ENCODE measurements at places on chromosomes 1 and 21.

- DNase-seq, result no peak
Measured at GRCh38 chr1:151991663-151992302, 1.9 kb downstream of the S100A10 start.

DNA sequence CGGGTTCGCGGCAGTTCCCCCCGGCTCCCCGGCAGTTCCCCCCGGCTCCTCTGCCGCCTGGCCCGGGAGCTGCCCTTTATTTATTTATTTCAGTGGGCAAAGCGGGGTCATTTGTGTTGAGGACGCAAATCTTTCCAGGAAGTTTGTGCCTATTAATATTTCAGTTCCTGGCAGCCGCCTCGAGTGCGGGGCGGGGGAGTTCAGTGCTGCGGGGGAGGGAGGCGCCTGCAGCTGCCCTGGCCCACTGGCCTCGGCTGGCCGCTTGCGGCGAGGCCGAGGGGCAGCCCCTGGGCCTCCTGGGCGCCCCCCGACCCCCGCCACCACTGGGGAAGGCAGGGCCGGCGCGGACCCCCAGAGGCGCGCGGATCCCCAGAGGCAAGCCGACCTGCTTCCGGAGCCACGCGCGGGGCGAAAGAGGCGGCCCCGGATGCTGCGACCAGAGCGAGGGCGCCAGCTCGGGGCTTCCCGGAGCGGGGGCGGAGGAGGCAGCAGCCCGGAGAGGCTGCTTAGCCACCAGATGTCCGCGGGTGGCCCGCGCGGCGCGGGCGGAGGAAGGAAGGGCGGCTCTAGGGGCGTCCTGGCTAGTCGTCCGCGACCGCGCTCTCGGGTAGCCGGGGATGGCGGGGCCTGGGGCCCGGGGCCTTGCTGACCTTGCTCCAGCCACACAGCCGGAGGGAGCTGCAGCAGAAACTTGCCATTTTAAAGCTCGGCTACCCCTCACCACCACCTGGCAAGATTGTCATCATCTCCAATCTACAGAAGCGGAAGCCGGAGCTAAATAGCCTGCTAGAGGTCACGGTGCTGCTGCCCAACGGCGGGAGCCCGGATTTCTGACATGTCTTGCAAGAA is 48.0 kb downstream of the H3-3A start:
- peak; percentile 38 for DNase-seq

DNA sequence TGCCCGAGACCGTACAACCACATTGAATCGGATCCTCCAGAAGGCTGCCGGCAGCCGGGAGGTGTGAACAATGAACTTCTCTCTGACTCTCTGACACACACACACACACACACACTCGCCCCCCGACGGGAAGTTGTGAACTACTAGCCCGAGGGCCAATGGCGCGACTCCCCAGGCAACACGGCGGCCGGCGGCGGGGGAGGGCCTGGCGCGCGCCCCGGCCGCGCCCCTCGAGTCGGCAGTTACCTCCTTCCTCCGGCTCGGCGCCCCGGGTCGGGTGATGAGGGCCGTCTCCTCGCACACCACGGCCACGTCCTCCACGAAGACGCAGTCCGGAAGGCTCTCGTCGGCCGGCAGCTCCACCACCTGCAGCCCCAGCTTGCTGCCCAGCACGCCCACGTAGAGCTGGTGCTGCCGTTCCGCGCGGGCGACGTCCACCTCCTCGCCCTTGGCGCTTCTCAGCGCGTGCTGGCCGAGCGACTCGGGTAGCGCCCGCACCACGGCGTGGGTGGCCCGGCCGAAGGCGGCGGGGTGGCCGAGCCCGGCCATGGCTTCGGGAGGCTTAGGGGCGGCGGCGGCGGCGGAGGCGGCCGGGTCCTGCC is 361 bp downstream of the DDAH1 start:
- no peak for DNase-seq

DNA sequence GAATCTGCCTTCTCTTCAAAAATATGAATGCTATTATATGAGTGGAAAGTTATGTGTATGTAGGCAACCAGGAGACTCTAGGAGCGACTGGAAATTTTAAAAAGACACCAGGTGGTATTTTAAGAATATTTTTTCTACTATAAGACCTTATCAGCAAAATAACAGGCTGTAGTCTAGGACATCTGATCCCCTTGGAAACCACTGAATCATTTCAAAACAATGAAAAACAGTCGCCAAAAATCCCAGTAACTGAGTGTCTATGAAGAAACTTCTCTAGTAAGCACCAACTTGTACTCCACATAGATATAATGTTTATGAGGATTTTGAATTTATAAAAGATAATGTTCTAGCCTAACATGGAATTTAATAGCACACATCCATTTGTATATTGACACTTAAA is 358.5 kb downstream of the GPATCH2 start:
- no peak for DNase-seq
